ENCODE measurements at places on chromosomes 4 and X.
A peak's percentile ranks its signal among the peaks of the same experiment; 100 is the strongest.

DNA sequence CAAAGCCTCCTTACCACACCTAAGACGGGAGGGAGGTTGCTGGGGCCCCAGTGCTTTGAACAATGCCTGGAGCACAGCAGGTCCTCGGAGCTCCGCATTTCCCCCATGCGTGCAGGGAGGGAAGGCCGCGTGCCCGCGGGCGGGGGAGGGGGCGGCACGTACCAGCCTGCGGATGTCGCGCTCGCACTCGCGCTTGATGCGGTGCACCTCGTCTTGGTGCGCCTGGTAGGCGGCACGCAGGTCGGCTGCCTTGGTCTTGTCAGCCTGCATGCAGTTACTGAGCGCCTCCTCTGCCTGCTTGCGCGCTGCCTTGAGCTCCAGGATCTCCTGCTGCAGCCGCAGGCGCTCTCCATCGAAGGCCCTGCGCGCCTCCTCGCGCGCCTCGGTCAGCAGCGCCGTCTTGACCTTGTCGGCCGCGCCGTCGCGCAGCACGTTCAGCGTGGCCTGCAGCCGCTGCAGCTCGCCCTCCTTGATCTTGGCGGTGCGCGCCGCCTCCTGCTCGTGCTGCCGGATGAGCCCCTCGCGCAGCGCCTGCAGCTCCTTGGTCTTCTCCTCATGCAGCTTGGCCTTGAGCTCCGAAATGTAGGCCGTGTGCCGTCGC is 87.2 kb upstream of the C4orf50 start:
- DNase-seq: no peak

GRCh38 chrX:155071694-155072280 is 479 bp downstream of the BRCC3 start:
- DNase-seq: no peak

DNA sequence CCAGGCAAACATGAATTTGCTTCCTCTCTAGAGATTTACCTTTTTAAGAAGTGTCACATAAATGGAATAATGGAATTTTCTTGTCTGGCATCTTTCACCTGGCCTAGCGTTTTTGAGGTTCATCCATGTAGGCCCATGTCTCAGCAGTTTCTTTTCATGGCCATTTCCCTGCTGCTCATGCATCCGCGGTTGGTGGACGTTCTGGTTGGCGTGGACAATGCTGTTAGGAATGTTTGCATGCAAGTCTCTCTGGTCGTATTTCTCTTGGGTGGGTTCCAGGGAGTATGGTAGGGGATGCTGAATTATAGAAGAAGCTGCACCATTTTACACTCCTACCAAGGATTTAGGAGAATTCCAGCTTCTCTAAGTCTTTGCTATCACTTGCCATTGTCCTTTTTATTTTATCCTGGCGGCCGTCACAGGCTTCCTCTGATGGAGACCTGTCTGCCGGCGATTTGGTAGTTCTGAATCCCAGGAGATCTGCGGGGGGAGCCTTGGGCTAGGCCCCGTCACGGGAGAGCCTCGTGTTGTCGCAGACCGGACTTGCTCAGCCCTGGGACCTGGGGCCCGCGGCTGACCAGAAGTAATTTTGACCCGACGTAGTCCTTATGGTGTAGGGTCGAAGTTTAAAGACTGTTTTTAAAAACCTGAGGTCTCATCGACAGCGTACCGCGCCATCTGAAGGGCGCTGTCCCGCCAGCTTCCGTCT is 56.9 kb upstream of the TADA2B start:
- DNase-seq: no peak

DNA sequence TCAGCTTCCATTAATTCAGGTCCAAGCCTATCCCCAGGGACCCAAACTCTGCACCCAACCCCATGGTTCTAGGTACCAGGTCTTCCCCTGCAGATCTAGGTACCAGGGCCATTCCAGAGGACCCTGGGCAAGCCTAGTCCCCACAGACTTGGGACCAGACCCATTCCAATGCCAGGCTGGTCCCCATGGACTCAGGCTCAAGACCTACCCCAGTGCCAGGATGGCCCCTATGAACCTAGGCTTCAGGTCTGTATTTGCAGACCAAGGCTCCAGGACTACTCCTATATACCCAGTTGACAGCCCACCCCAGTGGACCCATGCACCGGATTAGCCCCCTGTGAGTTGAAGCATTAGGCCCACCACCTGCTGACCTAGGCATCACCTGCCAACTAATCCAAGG is 8.9 kb downstream of the MTHFD2L start:
- DNase-seq: no peak

DNA sequence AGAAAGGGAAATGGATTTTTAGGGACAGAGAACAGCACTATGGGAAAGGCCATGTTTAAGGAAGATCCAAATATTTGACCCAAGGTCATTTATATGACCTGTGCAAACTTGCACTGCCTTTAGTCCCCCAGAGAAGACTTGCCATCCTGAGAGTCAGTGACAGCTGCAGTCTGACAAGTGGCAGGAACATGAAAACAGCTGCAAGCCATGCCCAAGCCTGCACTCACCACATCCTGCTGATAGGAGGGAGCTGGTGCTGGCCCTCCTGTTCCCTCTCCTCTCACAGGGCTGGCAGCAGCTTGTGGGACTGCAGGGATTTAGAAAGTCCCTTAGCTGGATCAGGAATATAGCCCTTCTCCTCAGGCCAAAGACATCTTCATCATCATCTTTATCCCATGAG is 187.7 kb downstream of the RAP1GDS1 start:
- no peak for DNase-seq

DNA sequence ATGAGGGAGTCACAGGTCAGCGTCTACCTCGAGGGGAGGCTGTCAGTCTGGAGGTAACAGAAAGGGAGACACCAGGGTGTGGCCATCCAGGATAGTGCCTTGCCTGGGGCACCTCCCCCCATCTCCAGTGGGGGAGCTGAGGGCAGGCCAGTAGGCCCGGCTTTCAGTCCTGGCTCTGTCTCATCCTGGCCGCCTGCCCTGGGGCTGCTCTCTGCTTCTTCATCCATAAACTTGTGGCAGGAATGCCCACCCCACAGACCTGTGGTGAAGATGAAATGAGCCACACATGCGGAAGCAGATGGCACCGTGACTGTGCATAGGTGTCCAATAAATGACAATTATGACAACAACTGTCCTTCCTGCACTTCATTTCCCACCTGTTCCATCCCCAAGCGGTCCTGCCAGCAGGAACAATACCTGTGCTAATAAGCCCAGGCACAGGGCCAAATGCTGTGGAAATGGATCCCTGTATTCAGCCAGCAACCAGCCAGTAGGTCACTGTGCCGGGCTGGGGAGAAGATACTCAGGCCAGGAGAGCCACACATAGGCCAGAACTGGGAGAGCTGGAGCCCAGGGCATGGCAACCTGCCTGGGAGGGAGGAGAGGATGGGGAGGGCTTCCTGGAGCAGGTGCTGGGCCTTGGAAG is 30.2 kb downstream of the TRO start:
- DNase-seq: no peak

DNA sequence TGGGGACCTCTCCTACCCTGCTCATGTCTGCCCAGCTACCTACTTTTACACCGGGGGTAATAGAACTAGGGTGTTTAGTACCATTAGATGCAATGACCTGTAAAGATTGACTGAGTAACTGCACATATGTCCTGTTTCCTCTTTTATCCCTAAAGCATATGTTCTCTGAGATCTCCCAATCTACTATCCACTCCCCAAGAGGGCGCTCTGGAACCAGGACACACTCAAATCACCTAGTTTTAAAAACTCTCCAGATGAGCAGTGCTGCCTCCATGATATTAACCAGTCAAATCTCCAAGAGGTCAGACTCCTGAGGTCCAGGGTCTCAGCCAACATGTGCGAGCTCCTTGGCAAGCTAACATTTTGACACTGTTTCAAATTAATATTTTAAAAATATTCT is 87.0 kb upstream of the TSPAN5 start:
- DNase-seq: no peak

- DNase-seq: no peak
These were observed 35.8 kb upstream of the TNIP3 start for GRCh38 chr4:121199742-121200561.

- no peak for DNase-seq
These were observed 76.2 kb downstream of the PARM1 start for GRCh38 chr4:75009138-75009537.

GRCh38 chr4:100842856-100843255 is 325.0 kb upstream of the EMCN start:
- DNase-seq: no peak

DNA sequence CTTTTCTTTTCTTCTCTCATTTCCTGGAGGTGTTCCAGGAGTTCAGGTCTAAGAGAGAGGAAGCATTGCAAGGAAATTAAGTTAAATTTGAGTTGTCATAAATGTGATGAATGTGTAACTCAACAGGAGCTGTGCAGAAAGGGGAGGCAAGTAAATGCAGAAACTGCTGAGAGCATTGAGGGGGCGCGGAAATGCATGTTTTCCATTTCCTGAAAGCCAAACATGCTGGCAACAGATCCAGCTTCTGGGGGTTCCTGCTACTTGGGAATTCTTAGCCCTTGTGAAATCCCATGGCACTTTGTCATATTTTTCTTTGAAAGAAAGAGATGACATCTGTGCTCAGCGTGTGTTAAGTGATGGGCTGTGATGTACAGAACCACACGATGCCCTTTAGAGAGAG is 33.8 kb upstream of the NAP1L5 start:
- DNase-seq: no peak

DNA sequence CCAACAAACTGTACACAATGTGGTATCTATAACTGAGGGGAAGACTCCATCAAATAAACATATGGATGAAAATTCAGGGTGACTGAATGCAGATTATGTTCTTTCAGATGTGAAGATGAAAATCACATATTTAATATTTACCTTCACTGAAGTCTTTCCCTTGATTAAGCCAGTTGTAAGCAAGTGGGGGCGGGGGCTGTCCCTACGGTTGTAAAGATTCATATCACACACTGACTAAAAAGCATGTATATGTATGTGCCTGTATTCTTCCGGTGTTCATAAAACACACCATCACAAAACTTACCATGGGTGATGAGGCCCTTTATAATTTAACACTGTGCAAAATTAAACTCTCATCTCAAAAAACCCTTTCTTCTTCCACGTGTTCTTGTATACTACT is 1.3 kb downstream of the TAB3 start:
- DNase-seq: peak; percentile 43

DNA sequence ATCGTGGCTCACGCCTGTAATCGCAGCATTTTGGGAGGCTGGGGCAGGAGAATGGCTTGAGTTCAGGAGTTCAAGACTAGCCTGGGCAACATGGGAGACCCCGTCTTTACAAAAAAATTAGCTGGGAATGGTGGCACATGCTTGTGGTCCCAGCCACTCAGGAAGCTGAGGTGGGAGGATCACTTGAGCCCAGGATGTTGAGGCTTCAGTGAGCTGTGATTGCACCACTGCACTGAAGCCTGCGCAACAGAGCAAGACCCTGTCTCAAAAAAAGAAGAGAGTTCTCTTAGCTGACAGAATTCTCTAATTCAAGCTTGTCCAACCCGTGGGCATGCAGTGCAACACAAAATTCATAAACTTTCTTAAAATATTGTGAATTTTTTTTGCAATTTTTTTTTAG is 95.6 kb upstream of the CBR4 start:
- DNase-seq: no peak

GRCh38 chrX:1242891-1243402 is 25.7 kb upstream of the CSF2RA start:
- no peak for DNase-seq

DNA sequence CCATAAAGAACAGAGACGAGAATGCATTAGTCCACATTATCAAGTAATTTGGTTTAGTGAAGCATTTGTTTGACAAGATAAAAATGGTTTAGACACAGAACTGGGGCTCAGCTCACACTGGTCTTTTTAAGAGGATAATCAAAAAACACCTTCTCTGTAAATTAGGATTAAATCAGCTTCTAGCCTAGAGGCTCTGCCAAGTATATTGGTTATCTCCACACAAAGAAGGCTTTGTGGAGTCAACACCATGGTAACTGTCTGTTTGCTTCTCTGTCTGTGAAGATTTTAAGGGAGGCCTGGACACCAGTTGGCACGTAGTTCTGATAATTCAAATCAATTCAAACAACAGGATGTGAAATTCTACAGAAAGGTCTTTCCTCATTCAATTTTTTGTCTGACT is 687.0 kb downstream of the DMD start:
- DNase-seq: no peak

DNA sequence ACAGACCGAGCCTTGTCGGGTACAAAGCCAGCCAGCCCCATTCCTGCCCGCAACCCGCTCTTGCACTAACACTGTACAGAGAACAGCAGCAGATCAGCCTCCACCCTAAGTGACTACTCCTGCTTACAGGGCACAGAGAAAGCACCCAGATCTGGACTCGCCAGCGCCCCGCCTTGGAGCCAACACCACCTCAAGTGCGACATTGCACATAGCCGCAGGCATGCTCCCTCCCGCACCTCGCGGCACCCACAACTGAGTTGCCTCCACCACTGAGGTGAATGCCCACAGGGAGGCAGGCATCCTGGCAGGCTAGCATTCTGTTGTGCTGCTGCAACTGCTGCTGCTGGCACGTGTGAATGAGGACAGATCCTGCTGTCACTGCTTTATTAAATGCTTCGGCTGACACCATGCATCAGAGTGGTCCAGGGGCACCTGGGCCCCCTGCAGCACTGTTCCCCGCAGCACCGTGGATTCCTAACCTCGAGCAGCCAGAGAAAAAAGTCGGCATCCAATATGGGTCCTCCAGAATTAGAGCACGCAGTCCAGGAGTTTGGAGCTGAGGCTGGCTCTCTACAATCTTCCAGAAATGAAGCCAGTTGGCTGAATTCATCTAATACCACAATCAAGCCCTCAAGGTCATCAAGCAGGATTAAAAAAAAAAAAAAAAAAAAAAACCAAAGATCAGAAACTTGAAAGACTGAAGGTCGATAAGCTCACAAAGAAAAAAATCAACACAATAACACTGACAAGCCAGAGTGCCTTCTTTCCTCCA is 352.9 kb downstream of the GASK1B start:
- no peak for DNase-seq

- no peak for DNase-seq
These were observed 611.6 kb upstream of the ADGRL3 start for GRCh38 chr4:60588556-60588955.

DNA sequence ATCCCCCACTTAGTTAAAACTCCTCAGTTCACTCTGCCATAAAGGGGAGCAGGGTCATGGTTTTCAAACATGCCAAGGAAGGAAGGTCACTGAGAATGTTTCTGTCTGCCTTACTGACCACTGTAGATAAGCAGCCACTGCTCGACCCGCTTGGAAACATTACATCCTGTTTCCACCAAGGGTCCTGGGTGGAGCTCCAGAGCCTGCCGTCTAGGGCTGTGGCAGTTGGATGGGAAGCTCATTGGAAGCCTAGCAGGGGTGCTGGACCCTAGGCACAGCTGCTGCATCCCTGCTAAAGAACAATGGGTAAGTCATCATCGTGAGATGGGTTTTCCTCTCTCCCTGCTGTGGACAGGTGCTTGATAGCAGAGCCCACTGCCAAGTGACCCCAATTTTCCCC is 76.0 kb upstream of the SRD5A3 start:
- DNase-seq: no peak

GRCh38 chr4:187715466-187715865 is 280.1 kb upstream of the ZFP42 start:
- no peak for DNase-seq

GRCh38 chr4:78781924-78782323 is 5.8 kb downstream of the BMP2K start:
- DNase-seq: no peak
